HFF-Myc (cell line): ENCODE measurements at places on chromosomes 4 and X.

DNA sequence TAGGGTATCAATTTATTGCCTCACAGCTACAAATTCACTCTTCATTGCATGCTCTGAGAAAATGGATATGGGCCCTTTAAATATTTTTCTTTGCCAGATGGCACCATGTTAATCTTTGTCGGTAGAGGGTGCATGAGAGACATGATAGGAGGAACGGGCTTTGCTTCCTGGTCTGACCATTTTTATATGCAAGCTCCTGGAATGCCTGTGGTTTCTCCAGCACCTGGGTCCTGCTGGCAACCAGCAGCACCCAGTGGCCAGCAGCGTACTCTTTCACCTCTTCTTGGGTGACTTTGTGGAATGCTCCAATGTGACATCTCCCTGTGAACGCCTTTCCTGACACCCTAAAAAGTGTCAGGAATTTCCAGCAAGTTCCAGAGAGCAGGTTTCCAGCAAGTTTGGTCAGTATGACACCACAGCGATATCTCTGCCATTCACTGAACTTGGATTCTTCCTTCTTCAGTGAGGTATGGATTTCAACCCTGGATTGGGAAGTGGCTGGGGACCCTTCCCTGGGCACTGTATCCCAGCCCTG is 140.3 kb upstream of the PGRMC2 start:
- DNase-seq = peak; percentile 47

GRCh38 chr4:139968831-139969230 is 185.2 kb downstream of the MAML3 start:
- no peak for DNase-seq

DNA sequence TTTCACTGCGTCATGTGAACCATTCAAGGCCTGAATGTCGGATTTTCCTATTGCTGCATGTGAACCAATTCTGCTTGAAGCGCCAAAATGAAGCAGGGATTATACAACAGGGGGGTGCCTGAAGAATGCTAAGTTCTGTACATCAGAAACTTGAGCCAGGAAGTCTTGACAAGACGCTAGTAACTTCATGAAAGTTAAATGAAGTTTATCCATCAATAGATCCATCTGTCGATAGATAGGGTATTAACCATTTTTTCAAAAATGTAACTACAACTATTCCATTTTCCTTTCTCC is 590 bp upstream of the NAF1 start:
- DNase-seq = no peak

GRCh38 chr4:158010361-158010760 is 162.5 kb downstream of the GASK1B start:
- no peak for DNase-seq

DNA sequence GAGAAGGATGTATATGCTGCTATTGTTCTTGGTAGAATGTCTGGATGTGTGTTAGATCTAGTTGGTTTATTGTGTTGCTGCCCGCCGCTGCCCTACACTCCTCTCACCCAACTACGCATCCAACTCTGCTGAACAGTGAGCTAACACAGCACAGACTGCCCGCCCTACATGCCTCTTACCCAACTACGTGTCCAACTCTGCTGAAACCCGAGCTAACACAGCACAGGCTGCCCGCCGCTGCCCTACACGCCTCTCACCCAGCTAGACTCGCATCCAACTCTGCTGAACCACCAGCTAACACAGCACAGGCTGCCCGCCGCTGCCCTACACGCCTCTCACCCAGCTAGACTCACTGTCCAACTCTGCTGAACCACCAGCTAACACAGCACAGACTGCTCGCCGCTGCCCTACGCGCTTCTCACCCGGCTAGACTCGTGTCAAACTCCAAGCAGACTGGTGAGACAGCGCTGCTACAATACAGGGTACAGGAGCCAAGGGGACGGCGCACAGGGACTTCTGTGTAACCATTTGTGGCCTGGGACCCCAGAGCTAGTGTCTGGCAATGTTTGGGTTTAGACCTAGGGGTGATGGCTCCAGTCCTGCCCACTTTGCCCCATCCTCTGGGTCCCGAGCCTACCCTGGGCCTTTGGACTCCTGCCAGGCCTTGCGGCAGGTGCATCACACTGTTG is 11.6 kb upstream of the CTBP1 start:
- no peak for DNase-seq
